ENCODE measurements at places on chromosomes 11 and 22. TPM values are rescaled to one million over a fixed set of nuclear protein-coding genes. Genes with fewer than 3 reads are reported as not detected.

DNA sequence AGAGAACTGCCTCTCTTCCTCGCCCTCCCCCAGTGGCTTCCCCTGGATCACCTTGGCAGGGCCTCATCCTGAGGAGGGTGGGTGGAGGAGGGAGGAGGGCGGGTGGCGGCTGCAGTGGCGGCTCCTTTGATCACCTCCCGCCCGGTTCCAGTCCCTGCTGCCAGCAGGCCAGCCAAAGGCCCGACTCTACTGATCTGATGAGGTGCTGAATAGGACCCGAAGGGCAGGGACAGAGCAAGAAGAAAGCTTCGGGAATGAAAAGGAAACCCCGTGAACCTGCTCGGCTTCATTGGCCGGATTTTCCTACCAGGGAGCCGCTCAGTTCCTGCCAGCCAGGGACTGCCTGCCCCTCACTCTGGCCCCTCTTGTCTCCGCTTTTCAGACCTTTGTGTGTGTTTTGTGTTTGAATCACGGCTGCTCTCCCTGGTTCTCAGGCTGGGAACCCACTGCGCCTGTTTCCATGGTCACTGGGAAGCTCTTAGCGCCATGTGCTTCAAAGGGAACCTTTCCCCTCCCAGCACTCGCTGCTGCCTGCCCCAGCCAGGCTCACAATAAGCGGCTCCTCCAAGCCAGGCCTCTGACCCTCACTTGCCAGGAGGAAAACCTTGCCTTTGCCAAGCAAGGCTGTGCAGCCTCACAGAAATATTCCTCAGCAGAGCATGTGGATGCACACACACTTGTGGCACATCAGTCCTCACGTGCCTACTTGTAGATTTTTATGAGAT, 56.8 kb downstream of the C22orf31 start:
- DNase-seq: peak; percentile 55

GRCh38 chr22:26766510-26767350, 109.3 kb downstream of the MIAT start:
- DNase-seq: no peak

DNA sequence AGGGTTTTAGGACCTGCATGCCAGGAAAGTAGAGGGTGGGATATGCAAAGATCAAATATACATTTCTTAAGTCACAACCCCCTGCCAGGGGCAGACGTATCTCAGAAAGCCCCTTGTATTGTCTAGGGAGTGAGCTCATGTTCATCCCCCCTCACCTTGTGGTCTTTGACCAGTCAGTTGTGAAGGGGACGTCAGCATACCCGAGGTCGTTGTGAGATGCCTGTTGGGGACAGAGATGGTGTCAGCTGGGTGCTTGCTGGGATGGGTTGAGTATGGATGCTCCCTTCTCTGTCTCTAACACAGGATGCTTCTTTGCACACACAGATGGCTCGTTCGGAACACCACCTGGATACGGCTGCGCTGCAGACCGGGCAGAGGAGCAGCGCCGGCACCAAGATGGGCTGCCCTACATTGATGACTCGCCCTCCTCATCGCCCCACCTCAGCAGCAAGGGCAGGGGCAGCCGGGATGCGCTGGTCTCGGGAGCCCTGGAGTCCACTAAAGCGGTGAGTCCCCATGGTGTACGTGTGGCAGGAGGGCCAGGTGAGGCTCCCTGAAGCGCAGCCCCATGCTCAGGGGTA, 73.3 kb downstream of the BCR start:
- no peak for DNase-seq

- no peak for DNase-seq
These were observed 149.1 kb downstream of the CTTN start for GRCh38 chr11:70547386-70547785.

DNA sequence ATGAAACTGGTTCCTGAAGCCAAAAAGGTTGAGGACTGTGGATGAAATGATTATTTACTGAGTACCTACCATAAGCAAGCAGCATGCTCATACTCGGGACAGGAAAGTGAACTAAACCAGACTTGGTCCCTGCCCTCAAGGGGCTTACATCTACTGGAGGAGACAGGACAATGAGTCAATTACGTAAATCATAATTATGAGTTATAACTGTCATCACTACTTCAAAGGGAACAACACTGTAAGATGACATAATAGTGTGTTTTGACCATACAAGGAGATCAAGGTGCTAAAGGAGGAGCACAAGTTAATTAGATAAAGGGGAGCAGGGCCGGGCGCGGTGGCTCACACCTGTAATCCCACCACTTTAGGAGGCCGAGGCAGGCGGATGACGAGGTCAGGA, 2.5 kb downstream of the FAM227A start:
- no peak for DNase-seq

DNA sequence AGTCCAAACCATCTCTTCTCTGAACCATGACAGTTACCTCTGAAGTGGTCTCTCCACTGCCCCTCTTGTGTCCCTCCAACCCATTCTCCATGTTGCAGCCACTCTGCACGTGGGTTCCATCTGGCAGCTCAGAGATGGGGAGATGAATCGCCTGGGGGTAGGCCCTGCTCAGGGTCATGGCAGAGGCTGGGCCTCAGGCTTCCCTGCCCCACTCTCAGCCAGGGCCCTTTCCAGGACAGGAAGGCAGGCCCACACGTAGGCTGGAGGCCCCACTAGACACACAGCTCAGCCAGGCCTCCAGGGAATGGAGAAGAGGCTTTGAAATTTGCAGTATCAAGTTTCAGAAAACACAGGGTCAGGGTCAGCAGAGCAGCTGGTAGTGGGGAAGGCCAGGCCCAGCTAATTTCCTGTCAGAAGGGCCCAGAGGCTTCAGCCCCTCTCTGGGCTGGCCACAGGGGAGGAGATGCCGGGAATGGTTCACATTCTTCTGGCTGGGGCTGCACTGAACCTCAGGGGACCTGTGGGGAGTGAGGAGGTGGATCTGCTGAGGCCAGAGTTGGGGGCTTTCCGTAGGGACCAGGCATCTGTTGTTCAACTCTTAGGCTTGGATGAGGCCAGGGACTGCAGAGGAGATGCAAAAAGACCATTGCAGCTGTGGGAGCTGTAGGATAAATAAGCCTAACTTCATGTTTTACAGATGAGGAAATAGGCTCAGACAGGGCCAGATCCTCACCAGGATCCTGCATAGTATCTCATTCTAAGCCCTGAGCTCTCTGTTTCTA, 101.6 kb downstream of the SWAP70 start:
- peak; percentile 49 for DNase-seq

GRCh38 chr11:117749541-117749910, 47.5 kb downstream of the DSCAML1 start:
- DNase-seq: no peak

The PDXP gene
- total RNA-seq: 88.1 TPM

The RCOR2 gene
- total RNA-seq: 286 TPM

The ZNF215 gene
- 7.0 TPM for total RNA-seq

The KRTAP5-8 gene
- total RNA-seq: not detected
